ENCODE measurements at places on chromosomes 2 and 18. TPM values are rescaled to one million over a fixed set of nuclear protein-coding genes. Genes with fewer than 3 reads are reported as not detected.

DNA sequence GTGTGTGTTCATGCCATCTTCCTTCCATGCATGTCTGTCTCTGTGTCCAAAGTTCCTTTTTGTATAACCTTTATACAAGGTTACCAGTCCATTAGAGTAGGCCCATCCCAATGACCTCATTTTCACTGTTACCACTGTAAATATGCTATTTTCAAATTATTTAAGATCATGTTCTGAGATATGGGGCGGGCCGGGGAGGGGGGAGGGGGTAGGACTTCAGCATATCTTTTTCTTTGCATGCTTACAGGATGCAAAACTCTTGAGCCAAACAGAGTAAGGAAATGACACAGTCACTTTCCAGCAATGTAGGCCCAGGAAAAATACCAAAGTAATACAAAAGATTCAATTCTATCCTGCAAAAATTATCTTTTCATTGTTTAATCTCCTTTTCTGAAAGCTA, 124.1 kb upstream of the HNRNPA3 start:
- no peak overlapping the region for H3K4me3 ChIP-seq
- no peaks in the 10 kb centered on the region for H3K36me3 ChIP-seq
- no peak for DNase-seq
- H3K27ac ChIP-seq, result no peak overlapping the region

DNA sequence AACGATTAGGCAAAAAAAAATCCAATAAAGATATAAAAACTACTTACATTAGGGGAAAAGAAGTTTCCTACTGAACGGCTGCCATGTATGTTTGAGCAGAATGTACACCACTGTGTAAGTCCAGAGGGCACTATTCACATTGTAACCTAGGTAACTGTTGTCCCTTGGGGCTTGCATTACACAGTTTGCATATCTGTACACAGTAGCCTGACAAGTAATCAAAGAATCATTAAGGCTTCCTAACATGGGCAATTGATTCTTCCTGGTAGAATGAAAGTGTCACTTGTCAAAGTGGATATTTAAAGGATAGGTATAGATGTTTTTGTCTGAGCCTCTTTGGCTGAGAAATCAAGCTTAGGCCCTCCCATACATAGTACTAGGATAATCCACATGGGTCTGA, 39.1 kb downstream of the PLEK start:
- H3K4me3 ChIP-seq, result no peak overlapping the region
- no peak for DNase-seq
- no peaks in the 10 kb centered on the region for H3K36me3 ChIP-seq
- no peak overlapping the region for H3K27ac ChIP-seq
- H3K27me3 ChIP-seq, result no peaks in the 10 kb centered on the region
- no peaks in the 10 kb centered on the region for H3K4me1 ChIP-seq

DNA sequence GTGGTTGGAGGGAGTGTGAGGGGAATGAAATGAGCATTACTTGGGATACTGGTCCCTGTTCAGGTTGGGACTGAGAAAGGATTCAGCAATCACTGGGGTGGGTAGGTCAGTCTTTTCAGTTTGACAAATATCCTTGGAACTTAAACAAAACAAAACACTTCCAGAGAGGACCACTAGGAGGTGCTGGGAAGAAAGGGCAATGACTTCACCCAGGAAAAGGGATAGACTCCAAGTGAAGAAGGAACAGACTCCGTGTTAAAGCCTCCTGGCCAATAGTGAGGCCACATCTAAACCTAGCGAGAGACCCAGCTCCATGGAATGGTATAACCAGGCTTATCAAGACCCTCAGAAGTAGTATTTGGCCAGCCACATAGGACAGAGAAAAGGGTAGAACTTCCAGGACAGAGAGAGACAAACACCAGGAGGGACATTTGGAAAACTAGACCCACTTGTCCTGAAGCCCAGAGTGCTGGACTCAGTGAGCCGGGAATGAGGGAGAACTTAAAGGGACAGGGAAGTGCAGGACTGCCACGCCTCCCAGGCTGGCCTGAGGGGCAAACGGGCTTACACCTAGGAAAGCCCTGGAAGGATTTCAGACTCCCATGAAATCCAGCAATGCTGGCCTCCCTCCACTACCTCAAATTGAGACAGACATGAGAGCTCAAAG, 19.6 kb upstream of the KCNG3 start:
- no peak overlapping the region for H3K27ac ChIP-seq
- no peaks in the 10 kb centered on the region for H3K27me3 ChIP-seq
- H3K4me1 ChIP-seq, result no peaks in the 10 kb centered on the region
- DNase-seq, result no peak
- no peak overlapping the region for H3K4me3 ChIP-seq

DNA sequence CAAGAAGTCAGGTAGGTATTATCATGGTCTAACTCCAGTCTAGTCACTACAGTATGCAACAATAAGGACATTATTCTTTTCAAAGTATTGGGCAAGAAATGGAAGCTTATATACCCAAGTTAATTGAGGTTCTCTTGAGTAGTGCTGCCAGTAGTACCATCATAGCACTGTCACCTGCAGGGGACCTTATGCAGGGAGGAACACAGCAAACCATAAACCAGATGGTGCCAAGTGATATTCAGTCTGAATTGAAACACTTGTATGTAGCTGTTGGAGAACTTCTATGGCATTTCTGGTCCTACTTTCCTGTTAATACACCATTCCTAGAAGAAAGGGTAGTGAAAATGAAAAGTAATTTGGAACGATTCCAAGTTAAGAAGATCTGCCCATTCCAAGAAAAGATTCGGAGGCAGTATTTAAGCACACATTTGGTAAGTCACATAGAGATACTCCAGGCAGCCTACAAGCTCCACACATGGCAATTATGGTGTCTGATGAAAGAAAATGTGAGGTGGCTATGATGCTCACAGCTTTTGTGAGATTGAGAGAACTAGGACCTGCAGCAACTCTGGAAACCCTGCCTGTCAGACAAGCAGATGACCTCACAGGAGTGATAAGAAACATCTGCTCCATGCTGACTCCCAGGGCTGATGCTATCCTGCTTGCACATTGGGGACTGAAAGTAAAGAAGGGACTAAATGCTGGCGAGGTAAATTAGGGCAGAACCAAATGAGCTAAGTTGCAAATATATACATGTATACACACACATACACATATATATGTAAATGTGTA, 174.7 kb downstream of the MC4R start:
- H3K36me3 ChIP-seq, result no peaks in the 10 kb centered on the region
- H3K27ac ChIP-seq, result no peak overlapping the region
- no peak overlapping the region for H3K4me3 ChIP-seq

DNA sequence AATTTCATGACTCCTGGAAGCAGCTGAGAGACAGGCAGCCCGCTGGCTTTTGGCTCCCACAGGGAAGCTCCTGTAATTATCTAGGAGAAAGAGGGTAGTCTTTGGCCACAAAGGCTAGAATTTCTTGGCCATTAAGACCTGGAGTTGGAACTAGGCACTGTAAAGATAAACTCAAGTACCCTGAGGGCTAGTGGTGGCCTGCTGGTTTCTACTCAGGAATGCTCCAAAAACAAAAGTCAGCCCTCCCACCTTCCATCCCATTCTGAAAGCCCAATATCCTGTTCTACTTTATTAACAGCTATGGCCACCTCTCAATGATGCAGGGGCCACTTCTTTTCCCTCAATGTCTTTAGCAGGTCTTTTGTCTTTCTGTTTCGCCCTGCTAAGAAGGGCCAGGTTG, 34.0 kb upstream of the CYP26B1 start:
- no peaks in the 10 kb centered on the region for H3K27me3 ChIP-seq
- H3K4me1 ChIP-seq, result no peaks in the 10 kb centered on the region
- H3K27ac ChIP-seq, result no peak overlapping the region
- no peaks in the 10 kb centered on the region for H3K36me3 ChIP-seq

GRCh38 chr2:121356058-121356640, 71.1 kb upstream of the TFCP2L1 start:
- peak overlapping the region; percentile 55 for H3K27ac ChIP-seq
- no peak for DNase-seq
- H3K4me3 ChIP-seq, result no peak overlapping the region
- peaks cover 26% of the 10 kb centered on the region for H3K4me1 ChIP-seq

DNA sequence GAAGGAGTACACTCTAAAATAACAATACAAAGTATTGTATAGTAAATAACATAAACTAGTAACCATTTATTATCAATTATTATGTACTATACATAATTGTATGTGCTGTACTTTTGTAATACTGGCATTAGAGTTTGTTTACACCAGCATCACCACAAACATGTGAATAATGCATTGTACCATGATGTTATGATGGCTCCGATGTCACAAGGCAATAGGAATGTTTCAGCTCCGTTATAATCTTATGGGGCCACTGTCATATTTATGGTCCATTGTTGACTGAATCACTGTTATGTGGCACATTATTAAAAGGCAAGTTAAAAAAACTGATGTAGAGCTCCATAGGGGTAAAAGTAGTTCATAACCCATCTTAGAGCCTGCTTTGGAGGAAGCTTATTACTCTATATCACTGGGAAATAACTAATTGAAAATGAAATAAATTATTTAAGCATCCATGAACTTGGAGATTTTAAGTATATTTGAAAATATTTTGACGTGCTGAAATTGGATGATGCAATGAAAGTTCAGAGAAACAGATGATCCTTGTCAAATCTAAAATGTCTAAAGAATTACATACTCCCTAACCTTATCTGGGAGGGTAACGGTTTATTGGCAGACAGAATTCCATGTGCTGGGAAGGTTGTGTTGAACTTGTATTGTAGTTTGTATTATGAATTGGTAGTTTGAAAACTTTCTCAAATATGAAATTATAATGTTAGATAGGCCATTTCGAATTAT, 2.4 kb downstream of the SKA1 start:
- no peak overlapping the region for H3K27ac ChIP-seq
- H3K4me1 ChIP-seq, result peaks cover 8% of the 10 kb centered on the region
- no peaks in the 10 kb centered on the region for H3K27me3 ChIP-seq
- no peak for DNase-seq

DNA sequence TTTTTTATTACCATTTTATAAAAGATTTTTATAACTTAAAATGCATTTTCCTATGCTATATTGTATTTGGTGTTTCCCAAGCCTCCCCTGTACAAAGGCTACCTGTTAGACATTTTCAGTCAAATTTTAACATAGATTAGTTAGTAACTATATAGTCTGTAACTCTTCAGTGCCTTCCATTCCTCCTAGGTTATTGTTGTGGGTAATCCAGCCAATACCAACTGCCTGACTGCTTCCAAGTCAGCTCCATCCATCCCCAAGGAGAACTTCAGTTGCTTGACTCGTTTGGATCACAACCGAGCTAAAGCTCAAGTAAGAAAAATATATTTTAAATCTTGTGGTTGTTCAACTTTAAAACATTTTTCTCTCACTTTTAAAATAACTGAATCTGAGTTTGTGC, 10.2 kb downstream of the MDH1 start:
- H3K36me3 ChIP-seq, result peaks cover 49% of the 10 kb centered on the region
- H3K27me3 ChIP-seq, result no peaks in the 10 kb centered on the region
- H3K4me1 ChIP-seq, result peaks cover 25% of the 10 kb centered on the region
- H3K27ac ChIP-seq, result no peak overlapping the region

- no peaks in the 10 kb centered on the region for H3K4me1 ChIP-seq
- H3K36me3 ChIP-seq, result no peaks in the 10 kb centered on the region
- H3K27me3 ChIP-seq, result no peaks in the 10 kb centered on the region
- no peak for DNase-seq
- H3K4me3 ChIP-seq, result no peak overlapping the region
- no peak overlapping the region for H3K27ac ChIP-seq
Observed at GRCh38 chr18:44119607-44120006, 561.1 kb upstream of the SETBP1 start.

Gene PRSS56
- total RNA-seq, result 1.0 TPM

Gene DYSF
- total RNA-seq, result 40.7 TPM

Gene HOXD11
- 0.24 TPM for total RNA-seq

Gene UGT1A10
- total RNA-seq, result not detected

Gene TTC32
- 11.8 TPM for total RNA-seq

Gene TACR1
- 0.15 TPM for total RNA-seq

Gene PLA2R1
- total RNA-seq, result 0.39 TPM

Data from gastrocnemius medialis (tissue), 4 donors.